Large intestine (tissue), 12 donors: ENCODE measurements at places on chromosomes 16 and 17.

GRCh38 chr17:53942436-53942835 is 119.7 kb downstream of the KIF2B start:
- H3K27me3 ChIP-seq: no peaks in the 10 kb centered on the region
- no peak overlapping the region for H3K4me3 ChIP-seq
- H3K36me3 ChIP-seq: no peaks in the 10 kb centered on the region
- H3K4me1 ChIP-seq: no peaks in the 10 kb centered on the region
- H3K27ac ChIP-seq: no peak overlapping the region
- DNase-seq: no peak

DNA sequence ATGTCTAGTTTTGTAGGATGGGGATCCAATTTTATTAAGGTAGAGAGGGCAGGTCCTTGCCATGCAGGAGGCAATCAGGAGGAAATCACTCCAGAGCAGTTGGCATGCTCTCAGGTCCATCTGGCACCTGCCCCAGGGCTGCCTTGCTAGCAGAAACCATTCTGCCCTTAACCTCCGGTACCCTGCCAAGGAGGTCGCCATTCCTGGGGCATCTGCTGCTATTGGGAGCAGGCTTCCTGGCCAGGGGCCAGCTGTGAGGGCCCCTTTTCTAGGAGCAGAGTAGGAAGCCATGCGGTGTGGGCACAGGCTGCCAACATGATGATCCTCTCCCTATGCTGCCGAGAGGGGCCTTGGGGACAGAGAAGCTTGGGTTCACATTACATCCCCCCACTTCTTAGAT is 47.6 kb upstream of the MGAT5B start:
- no peak overlapping the region for H3K27ac ChIP-seq
- peaks cover 2% of the 10 kb centered on the region for H3K27me3 ChIP-seq
- H3K4me1 ChIP-seq: no peaks in the 10 kb centered on the region
- H3K4me3 ChIP-seq: no peak overlapping the region
- H3K36me3 ChIP-seq: no peaks in the 10 kb centered on the region
- DNase-seq: no peak

GRCh38 chr16:87762620-87763019 is 3.2 kb downstream of the KLHDC4 start:
- no peak overlapping the region for H3K4me3 ChIP-seq
- H3K36me3 ChIP-seq: peaks cover 27% of the 10 kb centered on the region
- H3K27me3 ChIP-seq: no peaks in the 10 kb centered on the region

DNA sequence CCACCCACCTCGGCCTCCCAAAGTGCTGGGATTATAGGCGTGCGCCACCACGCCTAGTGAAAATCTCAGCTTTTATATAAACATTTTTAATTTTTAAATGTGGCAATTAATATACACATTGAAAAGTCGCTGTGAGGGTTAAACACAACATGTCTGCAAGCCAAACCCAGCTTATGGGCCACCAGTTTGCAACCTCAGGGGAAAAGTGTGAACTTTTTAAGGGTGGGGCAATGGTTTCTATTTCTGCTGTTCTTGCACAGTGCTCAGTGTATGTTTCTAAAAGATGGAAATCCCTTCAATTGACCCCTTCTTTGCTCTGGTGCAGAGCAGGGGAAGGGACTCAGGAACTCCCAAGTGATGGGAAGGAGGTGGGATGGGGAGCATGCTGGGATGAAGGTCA is 18.3 kb upstream of the SUPT4H1 start:
- peak overlapping the region; percentile 95 for H3K27ac ChIP-seq
- peaks cover 68% of the 10 kb centered on the region for H3K4me1 ChIP-seq
- no peak for DNase-seq
- peaks cover 20% of the 10 kb centered on the region for H3K36me3 ChIP-seq
- H3K4me3 ChIP-seq: no peak overlapping the region
- H3K27me3 ChIP-seq: no peaks in the 10 kb centered on the region

DNA sequence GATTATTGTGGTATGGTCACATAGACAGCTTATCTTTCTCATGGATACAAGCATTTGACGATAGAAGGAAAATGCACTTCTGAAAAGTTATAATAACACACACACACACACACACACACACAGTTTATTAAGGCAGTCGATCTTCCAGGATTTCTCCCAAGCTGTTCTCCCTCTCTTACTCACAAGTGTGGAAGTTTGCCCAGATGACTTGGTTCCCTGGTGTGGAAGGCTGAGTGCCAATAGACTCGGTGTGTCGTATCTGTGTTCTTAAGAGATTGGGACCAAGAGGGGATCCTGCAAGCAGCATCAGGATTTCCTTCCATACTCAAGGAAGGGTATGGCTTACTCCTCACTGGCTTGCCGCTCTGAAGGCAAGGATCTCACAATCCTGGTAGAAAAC is 279.6 kb downstream of the HS3ST3B1 start:
- no peaks in the 10 kb centered on the region for H3K36me3 ChIP-seq
- DNase-seq: no peak
- no peak overlapping the region for H3K4me3 ChIP-seq
- H3K4me1 ChIP-seq: no peaks in the 10 kb centered on the region
- H3K27me3 ChIP-seq: no peaks in the 10 kb centered on the region

DNA sequence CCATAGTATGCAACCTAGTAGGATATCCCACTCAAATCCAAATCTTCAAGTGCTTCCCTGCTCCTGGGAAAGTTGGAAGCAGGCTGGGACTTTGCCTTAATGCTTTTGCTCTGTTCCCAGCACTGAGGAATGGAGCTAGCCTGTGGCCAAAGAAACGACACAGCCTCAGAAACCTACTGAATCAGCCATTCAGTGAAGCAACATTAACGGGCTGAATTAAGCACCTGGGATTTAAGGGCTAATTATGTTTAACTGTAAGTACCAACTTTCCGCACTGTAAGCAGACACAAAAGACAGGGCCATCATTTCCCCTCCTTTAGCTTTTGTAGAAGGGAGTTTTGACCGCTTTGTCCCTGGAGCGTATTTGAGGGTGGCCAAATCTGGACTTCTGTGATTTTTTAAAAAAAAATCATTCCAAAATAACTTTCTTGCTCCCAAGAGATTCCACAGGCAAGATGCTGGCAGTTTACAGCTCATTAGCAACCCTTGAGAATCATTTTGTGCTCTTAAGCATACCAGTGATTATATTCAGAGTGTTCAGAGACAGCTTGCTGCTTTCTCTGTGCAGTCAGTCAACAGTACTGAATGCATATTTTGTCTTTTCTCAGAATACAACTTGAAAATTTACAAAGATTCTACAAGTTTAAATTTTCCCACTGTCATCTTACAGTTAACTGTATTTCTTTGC is 17.6 kb upstream of the NOL11 start:
- no peak overlapping the region for H3K27ac ChIP-seq
- no peaks in the 10 kb centered on the region for H3K27me3 ChIP-seq
- H3K4me3 ChIP-seq: no peak overlapping the region
- no peaks in the 10 kb centered on the region for H3K36me3 ChIP-seq
- H3K4me1 ChIP-seq: no peaks in the 10 kb centered on the region

- H3K36me3 ChIP-seq: peaks cover 15% of the 10 kb centered on the region
- H3K27me3 ChIP-seq: no peaks in the 10 kb centered on the region
- no peak overlapping the region for H3K27ac ChIP-seq
- no peak for DNase-seq
- H3K4me1 ChIP-seq: peaks cover 37% of the 10 kb centered on the region
- H3K4me3 ChIP-seq: no peak overlapping the region
Measured at GRCh38 chr16:87483481-87483880, 9.3 kb downstream of the ZCCHC14 start.

DNA sequence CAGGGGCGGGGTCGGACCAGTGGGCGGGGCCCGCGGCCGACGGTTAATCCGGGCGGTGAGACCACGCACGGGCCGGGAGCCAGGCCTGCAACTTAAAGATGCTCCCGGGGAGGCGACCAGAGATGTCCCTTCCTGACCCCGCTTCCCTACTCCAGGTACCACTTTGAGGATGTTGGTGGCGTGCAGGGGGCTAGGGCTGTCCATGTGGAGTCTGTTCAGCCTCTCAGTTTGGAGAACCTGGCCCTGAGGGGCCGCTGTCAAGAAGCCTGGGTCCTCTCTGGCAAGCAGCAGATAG is 580 bp downstream of the RANGRF start:
- peaks cover 10% of the 10 kb centered on the region for H3K4me1 ChIP-seq
- H3K27ac ChIP-seq: peak overlapping the region; percentile 75
- no peaks in the 10 kb centered on the region for H3K27me3 ChIP-seq
- H3K36me3 ChIP-seq: no peaks in the 10 kb centered on the region
- peak overlapping the region; percentile 84 for H3K4me3 ChIP-seq

DNA sequence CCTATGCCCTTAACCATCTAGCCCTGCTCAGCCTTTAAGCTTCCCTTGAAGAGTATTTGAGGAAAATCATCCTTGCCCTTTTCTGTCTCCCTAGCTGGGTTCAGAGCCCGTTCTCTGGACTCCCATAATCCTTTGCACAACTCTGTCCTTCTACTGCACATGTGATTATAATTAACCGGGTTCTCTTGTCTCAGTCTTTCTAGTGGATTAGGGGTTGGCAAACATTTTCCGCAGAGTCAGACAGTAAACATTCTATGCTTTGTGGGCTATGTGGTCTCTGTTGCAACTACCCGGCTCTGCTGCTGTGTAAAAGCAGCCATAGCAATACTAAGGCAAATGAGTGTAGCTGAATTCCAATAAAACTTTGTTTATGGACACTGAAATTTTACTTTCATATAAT is 80.0 kb downstream of the CDRT15 start:
- peak; percentile 48 for DNase-seq
- no peaks in the 10 kb centered on the region for H3K27me3 ChIP-seq
- H3K4me1 ChIP-seq: peaks cover 3% of the 10 kb centered on the region
- no peak overlapping the region for H3K27ac ChIP-seq
- no peak overlapping the region for H3K4me3 ChIP-seq

DNA sequence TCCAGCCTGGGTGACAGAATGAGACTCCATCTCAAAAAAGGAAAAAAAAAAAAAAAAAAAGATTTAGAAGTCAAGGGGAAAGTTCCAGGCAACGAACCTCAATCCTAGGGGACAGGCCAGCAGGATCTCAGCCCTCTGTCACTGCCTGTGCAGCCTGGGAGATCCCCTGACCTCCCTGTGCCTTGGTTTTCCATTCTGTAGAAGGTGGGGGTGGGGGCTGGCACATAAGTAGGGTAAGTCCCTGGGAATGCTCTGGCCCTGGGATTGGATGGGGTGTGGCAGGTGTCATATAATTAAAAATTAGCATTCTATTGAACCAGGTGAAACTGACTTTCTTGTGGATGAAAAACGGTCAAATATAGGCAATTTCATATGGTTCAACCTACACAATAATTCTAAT is 90.5 kb downstream of the C16orf78 start:
- no peak for DNase-seq
- H3K4me1 ChIP-seq: peaks cover 3% of the 10 kb centered on the region
- no peak overlapping the region for H3K4me3 ChIP-seq
- H3K36me3 ChIP-seq: no peaks in the 10 kb centered on the region
- H3K27me3 ChIP-seq: peaks cover 28% of the 10 kb centered on the region

- H3K27me3 ChIP-seq: no peaks in the 10 kb centered on the region
- peak; percentile 38 for DNase-seq
- H3K27ac ChIP-seq: no peak overlapping the region
- no peak overlapping the region for H3K4me3 ChIP-seq
- no peaks in the 10 kb centered on the region for H3K4me1 ChIP-seq
Measured at GRCh38 chr16:16021988-16022682, 72.7 kb downstream of the ABCC1 start.

GRCh38 chr16:8549843-8550412 is 40.4 kb downstream of the TMEM114 start:
- DNase-seq: no peak
- H3K4me1 ChIP-seq: peaks cover 21% of the 10 kb centered on the region
- no peaks in the 10 kb centered on the region for H3K36me3 ChIP-seq
- no peak overlapping the region for H3K27ac ChIP-seq

GRCh38 chr16:81608523-81609209 is 164.1 kb downstream of the CMIP start:
- H3K27ac ChIP-seq: no peak overlapping the region
- H3K4me1 ChIP-seq: no peaks in the 10 kb centered on the region
- H3K27me3 ChIP-seq: no peaks in the 10 kb centered on the region
- H3K36me3 ChIP-seq: peaks cover 55% of the 10 kb centered on the region

DNA sequence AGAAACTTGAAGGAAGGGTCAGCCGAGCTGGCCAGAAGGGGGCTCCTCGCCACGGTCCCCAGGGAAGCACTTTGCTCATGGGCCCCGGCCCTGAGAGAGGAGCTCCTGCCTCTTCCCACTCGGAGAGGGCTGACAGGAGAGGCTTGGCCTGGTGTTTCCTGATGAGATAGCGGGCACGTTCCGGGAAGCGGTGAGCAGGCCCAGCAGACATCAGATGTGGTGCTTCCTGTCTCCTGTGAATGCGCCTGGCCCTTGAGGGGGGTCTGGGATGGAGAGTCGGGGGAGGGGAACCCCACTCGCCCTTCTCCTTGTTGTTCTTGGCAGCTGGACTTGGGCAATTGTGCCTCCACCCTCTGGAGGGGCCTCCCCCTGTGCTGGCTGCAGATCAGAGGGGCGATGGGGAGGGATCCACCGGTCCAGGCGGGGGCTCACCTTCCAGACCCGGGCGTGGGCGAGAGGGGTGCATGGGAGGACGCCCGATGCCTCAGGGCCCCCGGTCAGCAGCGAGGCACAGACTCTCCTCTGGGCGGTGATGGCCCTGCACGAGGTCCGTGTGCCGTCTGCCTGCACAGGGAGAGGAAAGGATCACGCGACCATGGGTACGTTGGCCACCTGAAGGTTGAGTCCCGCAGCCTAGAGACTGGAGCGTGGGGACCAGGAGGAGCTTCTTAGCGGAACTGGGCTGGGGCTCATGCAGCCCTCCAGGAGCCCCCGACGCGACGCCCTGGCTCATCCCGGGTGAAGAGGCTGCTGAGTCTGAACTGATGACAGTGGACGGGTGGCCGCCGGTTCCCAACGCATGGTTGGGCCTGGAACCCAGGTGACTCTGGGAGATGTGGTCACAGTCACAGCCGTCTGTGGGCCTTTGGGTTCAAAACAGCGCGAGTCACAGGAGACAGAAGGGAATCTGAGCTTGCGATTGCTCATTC is 25.4 kb downstream of the METRNL start:
- H3K4me1 ChIP-seq: peaks cover 25% of the 10 kb centered on the region
- no peak overlapping the region for H3K4me3 ChIP-seq
- H3K36me3 ChIP-seq: no peaks in the 10 kb centered on the region
- no peak overlapping the region for H3K27ac ChIP-seq
- peaks cover 6% of the 10 kb centered on the region for H3K27me3 ChIP-seq

DNA sequence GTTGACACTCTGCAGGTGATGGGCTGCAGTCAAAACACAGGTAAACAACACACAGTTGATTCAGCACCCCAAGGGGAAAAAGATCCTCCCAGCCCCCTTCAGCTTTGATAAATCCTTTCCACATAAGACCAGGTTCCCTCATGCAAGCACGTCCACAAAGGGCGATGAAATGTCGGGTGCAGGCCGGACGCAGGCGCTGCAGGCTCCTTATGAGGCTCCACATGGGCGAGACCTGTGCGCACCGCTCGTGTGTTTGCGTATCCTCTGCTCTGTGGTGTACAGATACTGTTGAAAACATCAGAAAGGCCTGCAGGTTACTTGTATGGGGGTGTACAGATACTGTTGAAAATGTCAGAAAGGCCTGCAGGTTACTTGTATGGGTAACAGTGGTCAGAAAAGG is 14.4 kb upstream of the ZNF750 start:
- no peak for DNase-seq
- H3K4me3 ChIP-seq: no peak overlapping the region
- no peaks in the 10 kb centered on the region for H3K4me1 ChIP-seq
- no peaks in the 10 kb centered on the region for H3K27me3 ChIP-seq
- H3K27ac ChIP-seq: no peak overlapping the region

GRCh38 chr16:2610781-2611498 is 71.4 kb upstream of the KCTD5 start:
- H3K27ac ChIP-seq: no peak overlapping the region
- no peaks in the 10 kb centered on the region for H3K4me1 ChIP-seq
- H3K36me3 ChIP-seq: peaks cover 21% of the 10 kb centered on the region
- no peak overlapping the region for H3K4me3 ChIP-seq
- H3K27me3 ChIP-seq: no peaks in the 10 kb centered on the region
